Activated CD4-positive, alpha-beta T cell treated with anti-CD3 and anti-CD28 coated beads, Interleukin-2, amount 10 ng/mL, durations not matched to agents 24 days and 14 days (primary cell): ENCODE measurements at places on chromosomes 2 and 18. TPM values are rescaled to one million over a fixed set of nuclear protein-coding genes. Genes with fewer than 3 reads are reported as not detected.

IMPA2 gene
- total RNA-seq, result 18.8 and 20.1 TPM in 2 replicates

DNA sequence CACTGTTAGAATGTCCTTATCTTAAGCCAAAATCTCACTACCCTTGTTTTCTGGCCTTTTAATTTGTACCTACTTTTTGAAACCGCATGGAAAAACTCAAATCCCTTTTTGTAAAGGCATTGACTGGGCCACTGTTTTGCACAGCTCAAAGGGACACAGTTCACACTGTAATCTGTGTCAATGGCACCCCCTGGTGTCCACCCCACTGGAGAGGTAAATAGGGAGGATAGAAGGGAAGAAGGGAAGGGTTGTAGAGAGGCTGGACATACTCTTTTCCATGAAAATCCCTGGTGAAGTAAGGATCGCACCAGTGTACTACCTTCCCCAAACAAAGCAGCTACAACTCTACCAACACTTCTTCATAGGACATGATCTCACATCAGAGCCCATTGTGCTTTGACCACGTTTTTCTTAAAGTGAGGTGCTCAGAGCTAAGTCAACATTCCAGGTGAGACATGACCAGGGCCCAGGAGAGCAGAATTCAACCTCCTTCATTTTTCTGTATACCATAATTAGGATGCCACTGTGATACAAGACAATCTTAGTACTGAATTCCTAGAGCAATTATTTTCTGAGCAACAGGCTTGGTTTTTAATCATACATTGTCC is 92.4 kb upstream of the RMDN2 start:
- peak; percentile 94 for DNase-seq

ODC1 gene
- 267 and 273 TPM in 2 replicates for total RNA-seq

- DNase-seq, result no peak
Measured at GRCh38 chr2:17543848-17544247, 3.4 kb downstream of the VSNL1 start.

DNA sequence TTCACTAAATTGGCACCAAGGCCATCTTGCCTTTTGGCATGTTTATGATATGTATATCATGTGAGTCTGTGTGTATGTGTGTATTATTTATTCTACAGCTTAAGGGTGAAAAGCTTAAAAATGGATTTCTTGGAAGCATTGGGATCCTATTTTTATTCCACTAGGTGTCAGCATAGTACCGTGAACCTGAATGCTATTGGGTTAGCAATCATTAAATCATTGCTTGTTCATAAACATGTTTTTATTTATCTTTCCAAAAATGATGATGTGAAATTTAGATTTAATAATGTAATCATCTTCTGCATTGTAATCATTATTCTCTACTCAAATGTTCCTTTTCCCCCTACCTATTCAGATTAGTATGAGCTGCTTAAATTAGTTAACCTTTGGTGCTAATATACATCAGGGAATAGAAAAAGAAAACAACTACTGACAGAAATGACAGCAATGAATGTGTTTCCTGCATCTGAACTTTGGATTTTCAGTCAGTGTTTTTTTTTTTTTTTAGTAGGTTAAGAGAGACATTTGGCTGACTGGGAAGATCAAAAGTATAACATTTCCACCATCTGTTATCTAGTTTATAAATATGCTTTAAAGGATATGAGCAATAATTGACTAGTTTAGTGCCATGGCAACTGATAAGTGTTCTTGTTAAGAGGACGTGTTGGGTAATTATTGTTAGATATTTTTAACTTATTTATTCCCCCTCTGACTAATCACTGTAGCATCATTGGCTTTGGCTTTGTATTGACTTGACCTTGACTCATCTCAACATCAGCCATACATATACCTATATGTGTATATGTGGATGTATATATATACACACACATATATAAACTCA is 14.1 kb upstream of the ZSWIM2 start:
- no peak for DNase-seq

TUBA3E gene
- total RNA-seq, result not detected in 2 replicates

PARD6G gene
- total RNA-seq, result 0.40 and 0.47 TPM in 2 replicates

DNA sequence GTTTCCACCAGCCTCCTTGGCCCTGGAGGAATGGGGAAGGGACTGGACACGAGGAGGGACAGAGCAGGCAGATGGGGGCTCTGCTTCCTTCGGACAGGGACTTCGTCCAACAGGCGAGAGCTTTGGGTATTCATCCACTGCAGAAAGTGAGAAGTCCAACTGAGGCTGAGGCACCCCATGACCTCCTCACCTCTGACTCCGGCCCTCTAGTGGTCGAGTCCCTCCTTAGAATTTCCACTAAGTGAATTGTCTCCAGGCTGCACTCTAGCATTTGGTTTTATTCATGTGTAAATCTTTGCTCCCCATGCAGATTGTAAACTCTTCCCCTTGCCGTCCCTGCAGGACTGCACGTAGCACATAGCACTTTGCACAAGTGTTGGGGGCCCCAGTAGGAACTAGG is 75.6 kb downstream of the TMEM247 start:
- peak; percentile 75 for DNase-seq

DNA sequence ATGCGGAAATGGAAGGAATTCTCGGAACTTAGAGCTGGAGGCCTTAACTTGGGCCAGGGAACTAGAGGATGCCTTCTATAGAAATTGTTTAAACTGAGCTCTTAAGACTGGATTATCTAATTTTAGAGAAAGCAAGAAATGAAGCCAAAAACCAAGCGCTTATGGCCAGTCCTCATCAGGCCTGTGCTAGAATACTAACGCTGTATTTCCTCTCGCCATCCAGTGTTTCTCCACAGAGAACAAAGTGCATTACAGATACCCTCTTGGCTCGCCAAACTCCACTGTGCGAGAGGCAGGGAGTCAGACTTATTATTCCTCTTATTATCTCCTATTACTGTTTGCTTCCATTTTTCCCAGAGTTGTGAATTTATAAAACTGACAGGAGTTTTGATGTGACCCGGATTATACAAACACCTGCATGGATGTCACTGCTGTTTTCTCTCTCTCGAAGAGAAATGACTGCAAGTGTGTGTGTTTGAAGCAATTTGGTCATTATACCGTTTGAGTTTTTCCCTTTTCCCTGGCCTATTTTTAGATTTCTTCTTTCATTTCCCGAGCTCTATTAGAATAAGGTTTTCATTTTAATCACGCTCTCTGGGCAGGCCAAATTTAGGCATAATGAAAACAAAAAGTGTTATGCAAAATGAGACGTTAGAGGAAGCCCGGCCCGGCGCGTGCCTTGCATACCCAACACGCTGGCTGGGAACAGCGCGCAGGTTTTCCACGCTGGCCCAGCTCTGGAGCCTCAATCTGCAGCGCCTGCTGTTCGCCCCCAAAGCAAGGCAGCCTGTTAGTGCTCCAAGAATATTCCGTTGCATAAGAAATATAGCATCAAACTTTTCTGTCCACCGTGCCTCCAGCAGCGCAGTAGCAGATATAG is 103.3 kb downstream of the ALK start:
- DNase-seq, result no peak

DNA sequence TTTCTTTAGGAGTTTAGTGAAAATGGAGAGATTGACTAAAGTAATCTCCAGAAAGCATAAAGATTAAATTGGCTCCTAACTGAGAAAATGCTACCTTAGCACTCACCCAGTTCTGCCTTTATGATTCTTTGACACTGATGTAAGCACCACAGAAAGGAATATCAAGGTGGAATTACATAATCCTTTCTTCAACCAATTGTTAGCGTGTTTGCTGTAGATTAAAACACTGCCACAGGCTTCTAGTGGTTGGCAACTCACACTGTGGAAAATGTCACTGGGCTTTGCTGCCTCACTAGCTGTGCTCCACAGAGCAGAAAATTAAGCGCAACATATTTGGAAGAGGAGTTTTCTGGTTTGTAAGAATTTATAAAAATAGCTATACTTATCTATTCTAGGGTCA is 104.1 kb downstream of the DLGAP1 start:
- DNase-seq, result no peak

- DNase-seq, result no peak
Measured at GRCh38 chr18:6781796-6782195, 52.3 kb downstream of the ARHGAP28 start.

NT5DC4 gene
- total RNA-seq, result 0.24 TPM in 1 of 2 replicates, not detected in the other

GRCh38 chr2:141331127-141331526 is 799.7 kb downstream of the LRP1B start:
- DNase-seq, result no peak

DNA sequence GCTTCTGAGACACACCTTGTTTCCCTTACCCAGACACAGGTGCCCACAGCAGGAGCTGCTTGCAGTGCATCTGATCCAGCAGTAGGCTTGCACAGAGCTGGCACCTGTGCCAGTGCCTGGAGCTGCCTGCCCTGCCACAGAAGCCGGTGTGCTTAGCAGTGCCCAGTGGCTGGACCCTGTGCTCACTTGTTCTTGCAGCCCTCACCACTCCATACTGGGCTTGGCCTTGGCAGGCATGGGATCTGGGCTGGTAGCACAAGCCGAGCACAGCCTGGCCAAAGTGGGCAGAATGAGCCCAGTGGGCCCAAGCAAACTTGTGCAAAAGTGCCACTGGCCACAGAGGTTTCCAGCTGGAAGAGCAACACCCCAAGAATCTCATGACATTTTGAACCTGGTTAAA is 1950.4 kb downstream of the SUCLG1 start:
- no peak for DNase-seq

DHRS9 gene
- total RNA-seq, result 4.5 and 5.2 TPM in 2 replicates

TMEM198 gene
- total RNA-seq, result 3.1 and 3.4 TPM in 2 replicates

GRCh38 chr2:28618221-28619141 is 122.6 kb downstream of the PLB1 start:
- DNase-seq, result no peak

FBLN7 gene
- total RNA-seq, result 26.8 and 28.7 TPM in 2 replicates

MERTK gene
- 0.57 and 0.63 TPM in 2 replicates for total RNA-seq

DNA sequence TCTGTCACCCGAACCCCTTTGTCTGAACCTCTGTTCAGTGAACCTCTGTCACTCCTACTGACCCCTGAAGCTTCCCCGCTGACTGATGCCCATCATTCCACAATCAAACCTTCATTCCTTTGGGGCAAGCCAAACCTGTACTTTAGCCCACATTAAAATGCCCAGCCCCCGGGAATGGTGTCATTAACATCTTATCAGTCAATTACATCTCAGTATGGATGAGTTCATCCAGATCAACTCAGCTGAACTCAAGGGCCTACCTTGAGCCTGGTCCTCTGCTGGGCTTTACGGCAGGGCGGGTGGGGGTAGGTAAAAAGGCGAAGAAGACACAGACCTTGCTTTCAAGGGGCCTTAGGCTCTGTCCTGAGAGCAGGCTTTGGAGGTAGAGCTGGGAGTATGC is 154.4 kb upstream of the SMAD2 start:
- DNase-seq, result no peak

APOB gene
- not detected in 2 replicates for total RNA-seq

- no peak for DNase-seq
Measured at GRCh38 chr18:48563027-48563426, 24.2 kb downstream of the CTIF start.

- no peak for DNase-seq
Measured at GRCh38 chr2:237574894-237575868, 8.8 kb downstream of the PRLH start.

DNA sequence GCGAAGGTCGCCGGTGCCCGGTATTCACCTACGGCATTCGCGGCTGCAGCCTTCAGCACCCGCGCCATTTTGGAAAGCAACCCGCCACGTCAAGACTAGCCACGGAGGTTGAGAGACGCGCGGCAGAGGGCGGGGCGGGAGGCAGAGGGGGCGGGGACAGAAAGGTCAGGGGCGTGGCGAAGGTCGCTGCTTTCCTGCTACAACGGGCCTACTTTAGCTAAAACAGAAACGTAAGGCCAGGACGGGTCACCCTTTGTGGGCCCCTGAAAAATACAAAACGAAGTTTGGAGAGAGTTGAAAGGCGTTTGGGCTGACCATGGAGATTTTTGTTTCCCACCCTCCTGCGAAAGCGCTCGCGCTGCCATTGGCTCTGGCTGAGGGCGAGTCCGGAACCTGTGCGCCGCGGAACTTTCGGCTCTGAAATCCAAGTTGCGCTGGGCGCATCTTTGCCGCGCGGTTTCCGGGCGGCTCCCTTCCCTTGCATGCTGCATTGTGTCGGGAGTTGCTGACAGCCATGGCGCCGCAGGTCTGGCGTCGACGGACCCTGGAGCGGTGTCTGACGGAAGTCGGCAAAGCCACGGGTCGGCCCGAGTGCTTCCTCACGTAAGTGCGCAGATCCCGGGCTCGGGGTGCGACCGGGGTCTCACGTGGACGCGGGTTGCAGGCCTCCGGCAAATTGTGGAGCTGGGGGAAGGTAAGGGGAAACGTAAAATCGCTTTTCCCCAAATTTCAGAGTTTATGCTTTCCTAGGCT is at the start of the genes MCEE and MPHOSPH10:
TSS of gene MCEE (minus strand) at position 78 of the 753 bp plus-strand sequence. CDS start at position 68, 10 bp downstream.
TSS of gene MPHOSPH10 (plus strand) at position 483 of the 753 bp plus-strand sequence. CDS start at position 515, 32 bp downstream.
- DNase-seq, result peak; percentile 97

DNA sequence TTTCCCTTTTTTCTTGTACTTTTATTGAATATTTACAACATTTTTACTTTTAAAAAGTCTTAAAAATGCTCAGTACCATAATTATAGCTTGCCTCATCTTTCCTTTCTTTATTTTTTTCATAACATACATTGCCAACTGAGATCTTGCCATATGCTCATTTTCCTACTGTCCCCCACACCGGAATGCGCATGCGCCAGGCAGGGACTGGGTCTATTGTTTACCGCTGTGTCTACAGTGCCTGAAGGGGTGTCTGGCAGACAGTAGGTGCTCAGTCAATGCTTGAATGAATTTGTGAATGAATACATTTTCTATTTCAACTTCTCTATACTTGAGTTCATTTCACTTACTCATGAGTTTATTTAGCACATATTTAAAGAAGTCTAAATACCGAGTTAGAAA is 158.0 kb downstream of the CYP26B1 start:
- no peak for DNase-seq

- no peak for DNase-seq
Measured at GRCh38 chr18:69787825-69788547, 159.7 kb downstream of the CD226 start.

GRCh38 chr2:223649554-223650533 is 47.7 kb upstream of the SCG2 start:
- DNase-seq, result no peak

- no peak for DNase-seq
Measured at GRCh38 chr18:37426586-37426985, 139.0 kb downstream of the CELF4 start.

LIMS1 gene
- 63.1 and 66.0 TPM in 2 replicates for total RNA-seq

DNA sequence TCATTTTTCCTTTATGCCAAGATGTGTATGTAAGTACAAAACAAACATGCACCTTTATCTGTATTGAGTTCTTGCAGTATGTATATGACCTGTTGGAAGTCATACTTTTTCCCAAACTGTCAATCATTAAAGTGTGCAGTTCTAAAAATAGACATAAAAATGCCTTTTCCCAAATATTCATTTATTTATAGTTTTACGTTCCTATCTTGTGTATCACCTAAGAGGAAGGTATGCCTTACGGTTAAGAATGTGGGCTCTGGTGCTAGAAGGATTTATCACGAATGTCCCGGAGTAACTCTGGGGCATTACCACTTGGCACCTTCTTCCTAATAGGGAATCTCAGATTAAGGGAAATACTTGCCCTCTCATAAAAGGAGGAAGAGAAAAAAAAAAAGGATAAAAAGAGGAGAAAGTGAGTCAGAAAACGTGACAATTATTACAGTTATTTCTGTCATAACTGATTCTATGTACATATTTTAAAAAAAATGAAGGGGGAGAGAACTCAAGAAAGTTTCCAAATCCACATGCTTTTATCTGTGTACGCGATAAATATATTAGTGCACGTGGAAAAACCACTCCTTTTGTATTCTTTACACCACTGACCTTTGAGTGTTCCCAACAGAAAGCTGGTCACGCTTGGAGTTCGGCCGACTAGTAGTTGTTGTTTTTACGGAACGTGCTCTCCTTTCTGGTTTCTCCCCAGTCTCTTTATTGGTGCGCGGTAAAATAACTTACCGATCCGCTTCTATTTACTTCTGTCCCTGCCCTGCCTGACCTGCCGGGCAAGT is 721 bp downstream of the MCEE start:
- peak; percentile 50 for DNase-seq

DCTN1 gene
- total RNA-seq, result 87.1 and 87.2 TPM in 2 replicates

SP140L gene
- total RNA-seq, result 48.9 and 49.1 TPM in 2 replicates

DSEL gene
- not detected in 2 replicates for total RNA-seq

- DNase-seq, result no peak
Measured at GRCh38 chr18:34660572-34660971, 49.5 kb upstream of the DTNA start.
